ENCODE measurements at places on chromosomes 7 and 10.

DNA sequence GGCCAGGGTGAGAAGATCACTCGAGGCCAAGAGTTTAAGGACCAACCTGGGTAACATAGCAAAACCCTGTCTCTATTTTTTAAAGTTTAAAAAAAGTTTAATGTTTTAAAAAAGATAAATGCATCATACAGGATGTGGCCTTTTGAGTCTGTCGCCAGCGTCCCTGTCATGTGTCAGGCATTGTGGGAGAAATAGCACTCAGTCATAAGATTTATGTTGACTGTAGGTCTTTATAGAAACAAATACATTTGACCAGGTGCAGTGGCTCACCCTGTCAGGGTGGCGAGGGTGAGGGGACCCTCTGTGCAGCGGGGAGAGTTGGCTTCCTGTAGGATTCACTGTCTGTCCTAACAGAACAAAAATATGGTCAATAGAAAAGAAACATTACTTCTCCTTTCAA lies 63.5 kb upstream of the SH2B2 start:
- DNase-seq, result no peak

- no peak for DNase-seq
Observed at GRCh38 chr7:104040666-104041065, 51.2 kb upstream of the RELN start.

DNA sequence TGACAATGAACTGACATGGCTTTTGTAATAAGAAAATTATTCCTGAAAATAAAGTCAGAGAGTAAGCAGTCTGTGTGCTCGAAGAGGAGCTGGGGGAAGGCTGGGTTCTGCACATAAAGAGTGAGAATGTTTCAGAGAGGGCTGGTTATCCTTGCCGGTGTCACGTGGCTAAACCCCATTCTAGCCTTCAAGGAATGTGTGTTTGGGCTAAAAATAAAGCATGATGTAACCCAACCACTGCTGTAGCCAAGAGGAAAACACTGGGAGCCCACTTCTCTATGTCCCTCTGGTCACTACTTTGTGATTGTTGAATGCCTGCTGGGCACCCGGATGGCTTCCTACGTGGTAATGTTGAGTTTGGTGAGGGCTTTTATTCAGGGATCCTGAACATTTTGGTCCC lies 23.5 kb downstream of the WDFY4 start:
- DNase-seq, result no peak

GRCh38 chr7:80981405-80981804 lies 62.6 kb upstream of the SEMA3C start:
- DNase-seq, result no peak

- DNase-seq, result no peak
Observed at GRCh38 chr10:18158773-18159265, 18.6 kb downstream of the CACNB2 start.

Data from T-helper 9 cell (primary cell).